ENCODE measurements at places on chromosomes 6 and 20. TPM values are rescaled to one million over a fixed set of nuclear protein-coding genes. Genes with fewer than 3 reads are reported as not detected.

The CCN2 gene
- 95.0 TPM for total RNA-seq

DNA sequence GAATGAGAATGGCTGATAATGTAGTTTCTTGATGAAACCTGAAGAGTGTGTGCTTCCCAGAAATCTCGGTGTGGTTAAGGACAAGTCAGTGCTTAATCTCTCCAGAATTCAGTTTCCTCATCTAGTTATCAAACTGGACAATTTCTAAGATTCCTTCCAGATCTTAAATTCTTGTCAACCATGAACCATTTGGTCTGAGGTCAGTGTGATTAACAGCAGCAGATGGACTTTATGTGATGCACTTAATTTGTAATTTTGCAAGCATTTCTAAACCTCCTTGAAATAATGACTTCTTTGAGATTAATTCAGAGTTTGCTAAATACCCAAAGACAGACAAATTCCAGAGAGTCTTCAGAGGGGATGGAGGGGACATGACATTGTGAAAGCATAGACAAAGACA, 160.3 kb downstream of the KIF16B start:
- DNase-seq, result no peak

DNA sequence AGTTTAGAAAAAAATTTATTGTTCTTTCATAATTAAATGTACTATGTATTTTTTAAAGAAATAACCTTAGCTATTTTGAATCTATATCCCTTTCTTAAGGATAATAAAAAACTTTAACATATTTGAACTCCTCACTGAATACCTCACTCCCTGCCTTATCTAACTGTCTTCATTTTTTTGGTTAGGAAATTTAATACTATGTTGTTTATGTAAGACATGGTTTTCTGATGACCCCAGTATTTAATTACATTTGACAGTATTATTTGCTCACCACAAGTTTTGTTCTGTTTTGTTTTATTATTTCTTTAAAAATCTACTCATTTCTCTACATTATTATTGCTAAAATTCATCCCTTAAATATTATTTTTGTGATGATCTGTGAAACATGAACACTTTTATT, 394.4 kb upstream of the ADGRB3 start:
- DNase-seq, result no peak

DNA sequence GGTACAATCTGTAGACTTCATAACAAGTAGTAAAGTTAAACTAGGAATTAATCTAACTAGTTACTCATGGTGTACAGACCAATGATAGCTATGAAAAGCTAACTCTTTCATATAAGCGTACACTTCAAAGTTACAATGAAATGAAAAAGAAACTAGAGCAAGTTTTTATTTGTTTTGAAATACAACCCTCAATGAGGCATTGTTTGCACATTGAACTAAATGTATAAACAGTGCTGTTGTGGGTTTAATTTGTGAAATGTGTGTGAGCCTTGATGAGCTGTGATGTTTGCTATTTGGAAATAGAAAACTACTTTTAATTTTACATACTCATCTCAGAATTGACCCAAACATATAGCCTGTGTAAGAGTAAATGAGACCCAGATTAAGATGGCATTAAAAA, 11.1 kb upstream of the EYA4 start:
- no peak for DNase-seq

DNA sequence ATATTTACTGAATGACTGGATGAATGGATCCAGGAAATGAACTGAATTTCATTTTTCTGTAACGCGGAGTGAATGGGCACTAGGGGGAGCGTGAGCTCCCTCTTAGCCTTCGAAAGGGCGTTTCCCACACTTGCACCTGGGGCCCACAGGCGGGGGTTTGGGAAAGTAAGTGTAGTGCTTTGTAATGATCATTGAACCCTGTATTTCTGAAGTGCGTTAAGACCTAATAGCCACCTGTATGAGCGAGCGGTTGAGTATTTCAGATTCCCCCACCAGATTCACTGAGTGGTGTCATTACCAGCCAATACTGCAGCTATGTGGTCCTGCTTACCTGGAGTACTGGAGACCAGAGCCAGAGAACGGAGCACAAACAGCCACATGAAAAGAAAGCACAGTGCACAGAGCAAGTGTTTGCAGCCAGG, 10.5 kb downstream of the SYTL3 start:
- DNase-seq, result no peak

DNA sequence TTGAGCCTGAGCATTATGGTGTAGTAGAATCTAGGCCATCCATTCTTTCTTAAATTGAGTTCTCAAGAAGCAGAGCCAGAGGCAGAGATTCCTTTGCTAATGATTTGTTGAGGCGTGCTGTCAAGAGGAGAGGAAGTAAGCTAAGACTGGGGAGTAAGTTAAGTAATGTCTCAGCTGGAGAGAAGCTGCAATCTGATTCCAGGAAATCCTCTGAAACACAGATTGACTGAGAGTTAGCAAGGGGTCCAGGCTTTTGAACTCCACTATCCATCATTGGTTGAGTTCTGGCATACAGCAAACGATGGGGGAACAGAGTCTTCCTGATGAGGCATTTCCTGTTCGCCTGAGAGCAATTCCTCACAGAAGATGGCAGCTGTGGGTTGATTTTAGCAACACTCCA, 207.4 kb upstream of the RAB32 start:
- no peak for DNase-seq

DNA sequence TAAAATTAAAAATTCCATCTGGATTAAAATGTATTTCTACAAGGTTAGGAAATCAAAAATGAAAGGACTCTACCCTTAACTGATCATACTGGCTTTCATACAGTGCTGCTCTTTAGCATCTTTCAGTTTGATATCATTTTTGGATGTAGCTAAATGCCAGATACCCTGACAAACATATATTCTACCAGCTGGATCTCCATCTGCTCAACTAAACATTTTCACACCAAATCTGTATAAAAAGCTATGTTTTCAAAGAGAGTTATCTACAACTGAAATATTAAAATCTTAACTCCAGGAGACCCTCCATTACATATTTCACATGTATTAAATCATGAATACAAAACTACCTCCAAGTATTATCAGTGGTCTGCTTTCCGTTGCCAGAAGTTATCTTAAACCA, 95.7 kb downstream of the EPHA7 start:
- no peak for DNase-seq

DNA sequence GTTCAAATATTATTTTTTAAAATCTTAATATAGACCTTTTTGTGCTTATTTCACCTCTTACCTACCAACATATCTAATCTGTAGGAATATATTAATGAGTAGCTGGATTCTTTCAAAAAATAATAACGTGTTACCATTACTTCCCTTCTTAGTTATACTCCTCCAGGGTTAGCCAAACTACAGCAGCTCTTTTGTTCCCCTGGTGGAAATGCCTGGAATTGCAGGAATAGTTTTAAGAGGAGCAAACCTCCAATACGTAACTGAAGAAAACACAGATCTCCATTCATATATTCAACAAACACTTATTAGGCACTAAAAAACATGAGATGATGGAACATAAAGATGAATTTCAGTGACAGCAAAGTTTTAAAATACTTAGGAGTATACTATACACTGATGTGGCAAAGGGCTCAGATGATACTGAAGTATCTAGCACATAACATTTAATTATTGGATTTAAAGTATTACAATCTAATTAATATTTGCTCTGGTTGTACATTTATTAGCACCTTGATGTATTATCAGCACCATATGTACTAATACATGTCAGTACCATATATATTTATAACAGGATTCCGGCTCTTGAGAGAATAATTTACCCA, 78.3 kb downstream of the TBX18 start:
- no peak for DNase-seq

DNA sequence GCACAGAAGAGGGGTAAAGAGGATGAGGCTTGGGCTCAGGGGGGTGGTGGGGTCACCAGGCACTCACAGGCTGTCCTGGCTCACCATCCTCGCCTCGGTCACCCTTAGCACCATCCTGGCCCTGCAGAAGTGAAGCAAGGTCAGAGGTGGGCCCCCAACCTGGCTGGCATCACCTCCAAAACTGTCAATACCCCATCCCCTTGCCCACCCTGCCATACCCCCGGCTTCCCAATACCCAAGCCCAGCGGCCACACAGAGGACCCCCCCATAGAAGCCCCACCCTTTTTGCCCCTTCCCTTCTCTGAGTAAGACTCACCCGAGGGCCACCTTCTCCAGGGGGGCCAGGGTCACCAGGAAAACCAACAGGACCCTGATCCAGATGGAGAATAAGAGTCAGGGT, 23.6 kb downstream of the COL11A2 start:
- no peak for DNase-seq

The LSM14B gene
- 20.6 TPM for total RNA-seq

GRCh38 chr20:47243532-47244305, 112.8 kb downstream of the ZMYND8 start:
- DNase-seq, result no peak

- DNase-seq, result no peak
Observed at GRCh38 chr6:151544453-151544852, 50.6 kb downstream of the CCDC170 start.

Measured in breast epithelium (tissue), 4 donors.